ENCODE measurements at places on chromosomes 5 and 9.

DNA sequence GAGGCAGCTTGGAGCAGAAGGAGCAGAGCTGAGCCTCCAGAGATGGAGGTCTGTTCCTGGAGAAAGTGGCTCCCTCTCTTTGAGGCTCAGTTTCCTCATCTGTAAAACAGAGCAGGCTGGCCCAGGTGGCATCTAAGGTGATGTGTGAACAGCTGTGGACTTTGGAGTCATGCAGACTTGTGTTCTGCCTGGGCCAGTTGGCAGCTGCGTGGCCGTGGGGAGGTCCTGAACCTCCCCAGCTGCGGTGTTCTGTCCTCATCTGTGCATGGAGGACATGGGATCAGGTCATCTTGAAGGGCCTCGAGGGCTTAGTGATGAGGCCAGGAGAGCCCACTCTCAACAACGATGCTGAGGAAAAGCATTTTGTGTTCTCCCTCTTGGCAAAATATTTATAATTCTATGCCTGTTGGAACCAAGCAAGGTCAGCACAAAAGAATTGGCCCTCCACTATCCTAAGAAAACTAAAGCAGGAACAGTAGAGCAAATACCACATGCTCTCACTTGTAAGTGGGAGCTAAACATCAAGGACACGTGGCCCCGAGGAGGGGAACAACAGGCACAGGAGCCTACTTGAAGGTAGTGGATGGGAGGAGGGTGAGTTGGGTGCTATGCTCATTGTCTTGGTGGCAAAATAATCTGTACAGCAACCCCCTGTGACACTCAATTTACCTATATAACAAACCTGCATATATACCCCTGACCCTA lies 63.2 kb upstream of the COL15A1 start:
- DNase-seq: no peak

DNA sequence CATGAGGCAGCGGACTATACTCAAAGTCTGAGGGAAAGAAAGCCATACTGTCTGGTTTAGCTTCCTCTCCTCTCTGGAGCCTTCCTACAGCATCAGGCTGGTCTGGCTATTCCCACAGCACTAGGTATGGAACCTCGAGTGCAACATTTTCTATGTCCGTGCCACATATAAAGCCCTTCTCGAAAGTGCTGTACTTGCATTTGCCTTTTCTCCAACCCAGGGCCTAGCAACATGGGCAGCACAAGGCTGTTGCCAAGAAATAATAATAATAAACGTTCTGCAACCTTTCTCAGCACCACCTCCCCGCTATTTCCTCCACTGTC lies 804 bp downstream of the MED10 start:
- no peak for DNase-seq

- peak; percentile 85 for DNase-seq
Observed at GRCh38 chr5:61658592-61659008, 326.5 kb downstream of the ZSWIM6 start.

GRCh38 chr5:27171761-27172261 lies 133.4 kb upstream of the CDH9 start:
- no peak for DNase-seq

GRCh38 chr9:28365728-28366127 lies 792.4 kb upstream of the C9orf72 start:
- DNase-seq: no peak

DNA sequence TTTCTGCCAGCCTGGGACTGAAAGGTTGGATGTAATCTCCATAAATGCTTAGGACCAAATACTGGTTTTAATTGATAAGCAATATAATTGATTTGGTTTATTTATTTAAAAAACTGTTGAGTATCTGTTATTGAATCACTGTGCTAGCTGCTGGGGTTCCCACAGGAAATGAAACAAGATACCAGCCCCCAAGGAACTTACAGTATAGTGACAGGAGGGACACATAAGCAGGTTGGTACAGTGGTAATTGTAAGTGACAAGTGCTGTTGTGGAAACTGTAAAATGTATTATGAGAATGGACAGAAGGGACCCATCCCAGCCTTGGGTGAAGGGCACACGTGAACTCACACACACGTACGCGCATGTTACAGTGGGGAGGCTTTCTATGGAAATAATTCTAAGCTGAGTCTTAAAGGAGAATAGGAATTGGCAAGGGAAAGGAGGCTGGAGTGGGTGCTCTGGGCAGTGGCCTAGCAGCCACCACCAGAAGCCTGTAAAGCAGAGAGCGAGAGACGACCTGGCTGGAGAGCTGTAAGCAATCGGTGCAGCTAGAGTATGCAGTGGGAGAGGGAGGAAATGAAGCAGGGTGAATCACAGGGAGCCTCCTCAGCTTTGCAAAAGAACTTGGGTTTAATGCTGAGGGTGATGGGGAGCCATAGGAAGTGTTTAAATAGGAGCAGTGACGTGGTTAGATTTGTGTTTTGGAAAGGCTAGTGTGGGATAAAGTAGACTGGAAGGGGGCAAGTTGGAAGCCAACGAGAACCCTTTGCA lies 39.3 kb downstream of the GLRA1 start:
- DNase-seq: no peak

DNA sequence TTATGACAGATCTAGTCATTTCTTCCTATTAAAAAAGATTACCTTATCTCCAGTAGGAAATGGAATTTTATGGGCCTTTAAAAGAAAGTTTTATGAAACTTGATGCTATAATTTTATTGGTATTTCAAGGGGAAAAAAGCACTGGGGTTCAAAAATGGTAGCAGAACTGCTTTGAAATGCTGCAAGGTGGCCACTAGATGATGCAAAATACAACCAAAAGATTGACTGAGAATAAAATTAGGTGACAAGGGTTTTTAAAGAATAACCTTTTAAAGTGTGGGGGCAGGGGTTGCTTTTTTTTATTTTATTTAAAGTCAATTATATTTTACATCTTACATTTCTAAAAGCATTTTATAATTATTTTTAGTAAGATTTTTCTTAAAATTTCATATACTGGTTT lies 61.7 kb downstream of the KLF9 start:
- DNase-seq: no peak

DNA sequence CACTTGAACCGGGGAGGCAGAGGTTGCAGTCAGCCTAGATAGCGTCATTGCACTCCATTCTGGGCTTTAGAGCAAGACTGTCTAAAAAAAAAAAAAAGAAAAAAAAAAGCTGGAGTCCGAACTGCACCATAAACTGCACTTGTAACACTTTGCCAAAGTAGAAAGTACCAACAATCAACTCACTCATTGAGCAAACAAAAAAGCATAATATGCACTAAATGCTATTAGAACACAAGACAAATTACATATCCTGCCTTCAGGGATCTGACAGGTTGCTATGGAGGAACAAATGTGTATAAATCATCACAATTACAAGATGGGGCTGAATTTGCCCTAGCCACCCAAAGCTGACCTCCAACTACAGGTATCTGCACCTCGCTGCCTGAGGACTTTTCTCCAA lies 27.9 kb downstream of the GNAQ start:
- no peak for DNase-seq

DNA sequence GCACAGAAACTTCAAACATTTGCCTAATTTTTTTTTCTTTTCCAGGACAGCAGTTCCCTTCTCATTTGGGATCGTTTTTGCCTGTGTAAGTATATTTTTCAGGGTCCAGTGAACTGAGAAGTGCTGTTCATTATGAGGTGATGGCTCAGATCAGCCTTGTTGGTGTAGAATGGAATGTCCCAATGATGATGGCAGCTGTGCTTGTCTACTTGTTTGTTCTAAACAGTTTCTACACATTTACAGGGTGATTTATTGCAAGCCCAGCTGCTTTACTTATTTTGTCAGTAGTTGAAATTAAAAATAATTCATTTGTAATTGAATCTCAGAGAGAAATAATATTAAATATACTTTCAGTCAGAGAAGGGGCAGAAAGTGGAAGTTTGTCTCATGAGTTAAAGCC lies 337.6 kb upstream of the SEMA6A start:
- no peak for DNase-seq

- no peak for DNase-seq
Observed at GRCh38 chr5:124111886-124112285, 599.9 kb downstream of the CSNK1G3 start.

- no peak for DNase-seq
Observed at GRCh38 chr5:67297376-67297775, 100.8 kb upstream of the CD180 start.

DNA sequence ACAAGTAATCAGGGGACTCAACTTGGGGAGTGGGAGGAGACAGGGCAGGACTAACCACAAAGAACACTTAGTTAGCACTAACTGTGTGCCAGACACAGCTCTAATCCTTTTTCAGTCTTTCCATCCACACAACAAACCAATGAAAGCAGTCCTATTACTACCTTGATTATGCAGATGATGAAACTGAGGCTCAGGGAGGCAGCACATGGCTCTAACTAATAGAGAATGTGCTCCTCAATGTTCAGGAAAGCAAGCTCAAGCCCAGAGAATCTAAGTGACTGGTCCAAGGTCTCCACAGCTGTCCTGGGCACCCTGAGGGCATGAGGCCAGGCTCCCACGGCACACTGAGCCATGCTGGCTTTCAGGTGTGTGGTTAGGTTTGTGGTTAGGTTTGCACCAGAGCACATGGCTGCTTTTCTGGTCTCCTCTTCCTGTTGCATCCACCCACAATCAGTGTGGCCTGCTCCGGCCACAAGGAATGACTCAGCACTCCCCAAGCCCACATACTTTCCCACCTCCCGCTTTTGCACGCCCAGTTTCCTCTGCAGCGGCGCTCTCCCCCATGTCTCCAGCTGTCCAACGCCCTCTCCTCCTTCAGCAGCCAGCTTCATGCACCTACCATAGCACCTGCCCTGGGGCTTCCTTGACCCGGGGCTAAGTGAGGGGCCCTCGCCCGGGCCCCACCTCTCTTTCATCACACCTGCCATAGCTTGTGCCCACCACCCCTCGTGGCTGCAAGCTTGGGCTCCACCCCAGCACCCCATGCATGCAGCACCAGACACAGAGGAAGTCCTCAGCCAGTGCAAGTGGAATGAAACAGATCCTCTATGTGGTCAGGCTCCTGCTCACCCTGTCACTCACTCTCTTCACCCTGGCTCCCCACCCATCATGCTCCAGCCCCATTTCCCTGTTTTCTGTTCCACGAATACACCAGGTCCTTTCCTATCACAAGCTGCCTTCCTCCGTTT lies 133.1 kb downstream of the GABBR2 start:
- peak; percentile 4 for DNase-seq

- no peak for DNase-seq
Observed at GRCh38 chr5:177358370-177358819, 671 bp downstream of the RGS14 start.

GRCh38 chr5:150647275-150648251 lies 7.1 kb downstream of the SYNPO start:
- DNase-seq: no peak

GRCh38 chr9:127333221-127334064 lies 63.5 kb upstream of the SLC2A8 start:
- DNase-seq: no peak

GRCh38 chr5:142063878-142064331 lies 44.7 kb upstream of the NDFIP1 start:
- DNase-seq: no peak

- DNase-seq: no peak
Observed at GRCh38 chr5:15577831-15578230, 77.9 kb downstream of the FBXL7 start.

- DNase-seq: no peak
Observed at GRCh38 chr9:87651431-87651830, 74.5 kb upstream of the CTSL start.

- no peak for DNase-seq
Observed at GRCh38 chr5:67511911-67512310, 315.3 kb upstream of the CD180 start.

- no peak for DNase-seq
Observed at GRCh38 chr5:108472237-108472636, 90.3 kb upstream of the FBXL17 start.

Data from activated CD4-positive, alpha-beta T cell treated with anti-CD3 and anti-CD28 coated beads for 24 hours (primary cell).